ENCODE measurements at places on chromosomes 3 and 15.
A peak's percentile ranks its signal among the peaks of the same experiment; 100 is the strongest.

GRCh38 chr15:61084472-61084871 is 144.6 kb downstream of the RORA start:
- no peak for DNase-seq
- H3K4me1 ChIP-seq, result peaks cover 12% of the 10 kb centered on the region
- H3K27ac ChIP-seq, result no peak overlapping the region

GRCh38 chr3:121467085-121467484 is 78.7 kb downstream of the POLQ start:
- H3K36me3 ChIP-seq, result peaks cover 39% of the 10 kb centered on the region
- H3K4me3 ChIP-seq, result no peak overlapping the region
- no peak overlapping the region for H3K27ac ChIP-seq
- DNase-seq, result no peak
- no peaks in the 10 kb centered on the region for H3K4me1 ChIP-seq

DNA sequence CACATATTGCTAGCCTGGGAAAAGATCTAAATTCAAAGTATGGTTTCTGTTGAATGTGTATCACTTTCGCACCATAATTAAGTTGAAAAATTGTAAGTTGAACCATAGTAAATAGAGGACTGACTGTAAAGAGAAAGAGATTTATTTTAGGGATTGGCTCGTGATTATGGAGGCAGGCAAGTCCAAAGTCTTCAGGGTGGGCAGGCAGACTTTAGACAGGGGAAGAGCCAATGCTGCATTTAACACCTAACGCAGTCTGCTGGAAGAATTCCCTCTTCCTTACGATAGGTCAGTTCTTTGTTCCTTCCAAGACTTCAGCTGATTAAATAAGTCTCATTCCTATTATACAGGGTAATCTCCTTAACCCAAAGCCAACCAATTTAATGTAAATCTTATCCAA is 15.8 kb downstream of the C3orf85 start:
- no peaks in the 10 kb centered on the region for H3K36me3 ChIP-seq
- H3K4me3 ChIP-seq, result no peak overlapping the region
- H3K27ac ChIP-seq, result no peak overlapping the region
- H3K4me1 ChIP-seq, result no peaks in the 10 kb centered on the region
- H3K27me3 ChIP-seq, result no peaks in the 10 kb centered on the region

DNA sequence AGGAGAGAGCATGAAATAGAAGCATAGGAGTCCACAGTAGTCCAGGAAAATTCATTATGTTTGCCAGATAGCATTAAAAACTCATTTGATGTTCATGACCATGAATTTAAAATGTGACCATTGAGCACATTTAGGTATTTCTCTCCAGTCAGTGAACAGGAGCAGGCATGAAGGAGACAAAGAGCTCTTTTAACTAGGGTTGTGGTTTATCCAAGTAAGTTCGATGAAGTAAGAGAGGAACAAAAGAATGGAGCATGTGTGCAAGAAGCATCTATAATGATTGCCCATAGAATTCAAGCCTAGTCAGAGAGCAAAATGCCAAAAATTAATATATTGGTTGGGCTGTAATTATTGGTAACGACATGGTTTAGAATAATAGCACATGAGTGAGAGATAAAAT is 342.1 kb upstream of the CCDC54 start:
- H3K27me3 ChIP-seq, result no peaks in the 10 kb centered on the region
- H3K4me1 ChIP-seq, result no peaks in the 10 kb centered on the region
- H3K36me3 ChIP-seq, result no peaks in the 10 kb centered on the region
- no peak overlapping the region for H3K27ac ChIP-seq
- H3K4me3 ChIP-seq, result no peak overlapping the region
- no peak for DNase-seq

- peaks cover 24% of the 10 kb centered on the region for H3K36me3 ChIP-seq
- H3K27me3 ChIP-seq, result no peaks in the 10 kb centered on the region
- no peak for DNase-seq
- H3K4me1 ChIP-seq, result peaks cover 14% of the 10 kb centered on the region
- peak overlapping the region; percentile 80 for H3K4me3 ChIP-seq
Observed at GRCh38 chr3:134485075-134485717, 589 bp downstream of the ANAPC13 start.

DNA sequence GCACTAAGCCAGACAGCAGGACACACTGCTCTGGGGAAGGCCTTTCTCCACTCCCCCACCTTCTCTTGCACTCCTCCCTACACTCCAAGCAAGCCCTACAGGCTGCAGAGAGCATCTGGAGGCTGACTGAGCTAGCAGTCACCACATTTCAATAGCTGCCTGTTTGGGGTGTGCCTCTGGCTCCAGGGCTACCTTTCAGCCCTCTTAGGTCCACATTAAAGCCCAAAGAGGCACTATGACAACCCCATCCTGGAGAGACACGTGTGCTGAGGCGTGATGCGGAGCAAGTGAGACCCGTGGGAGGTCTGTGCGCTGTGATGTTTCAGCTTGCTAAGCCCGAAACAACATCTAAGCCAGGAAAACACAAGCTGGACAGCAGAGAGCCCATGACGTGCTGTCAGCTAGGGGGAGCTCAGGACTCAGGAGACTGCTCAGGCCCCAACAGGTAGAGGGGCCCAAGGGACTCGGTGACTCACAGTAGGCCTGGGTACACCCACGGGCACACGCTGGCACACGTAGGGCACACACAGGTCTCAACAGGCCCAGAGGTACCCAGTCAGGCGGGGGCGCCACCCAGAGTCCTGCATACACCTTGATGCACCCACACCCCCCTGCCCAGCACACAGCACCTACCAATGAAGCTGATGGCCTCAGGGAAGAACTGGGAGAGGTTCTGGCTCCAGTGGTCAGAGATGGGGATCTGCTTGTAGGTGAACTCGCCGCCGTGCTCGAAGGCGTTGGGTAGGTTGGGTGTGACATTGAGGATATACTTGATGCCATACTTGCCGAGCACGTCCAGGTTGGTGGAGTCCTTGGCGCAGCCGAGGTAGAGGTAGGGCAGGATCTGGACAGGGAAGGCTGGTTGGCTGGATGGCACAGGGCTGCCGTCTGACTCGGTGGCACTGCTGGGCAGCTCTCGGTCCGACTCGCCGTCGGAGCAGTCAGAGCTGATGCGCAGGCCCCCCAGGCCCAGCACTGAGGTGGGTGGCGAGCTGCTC is 2.8 kb downstream of the DUSP7 start:
- no peaks in the 10 kb centered on the region for H3K4me1 ChIP-seq
- DNase-seq, result peak; percentile 21
- H3K27me3 ChIP-seq, result no peaks in the 10 kb centered on the region
- peak overlapping the region; percentile 57 for H3K27ac ChIP-seq
